ENCODE measurements at places on chromosomes 16 and 17.

DNA sequence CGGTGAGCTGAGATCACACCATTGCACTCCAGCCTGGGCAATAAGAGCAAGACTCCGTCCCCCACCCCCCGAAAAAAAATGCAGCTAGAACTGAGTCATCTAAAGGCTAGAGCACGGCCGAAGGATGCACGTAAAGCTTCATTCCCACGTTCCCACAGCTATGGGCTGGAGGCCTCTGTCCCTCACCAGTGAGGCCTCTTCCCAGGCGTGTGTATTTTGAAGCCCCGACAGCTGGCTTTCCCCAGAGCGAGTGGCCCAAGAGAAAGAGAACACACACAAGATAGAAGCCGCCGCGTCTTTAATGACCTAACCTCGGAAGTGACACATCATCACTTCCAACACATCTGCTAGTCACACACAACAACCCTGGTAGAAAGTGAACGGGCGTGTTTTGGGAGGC, 6.6 kb upstream of the KCTD5 start:
- DNase-seq = no peak

DNA sequence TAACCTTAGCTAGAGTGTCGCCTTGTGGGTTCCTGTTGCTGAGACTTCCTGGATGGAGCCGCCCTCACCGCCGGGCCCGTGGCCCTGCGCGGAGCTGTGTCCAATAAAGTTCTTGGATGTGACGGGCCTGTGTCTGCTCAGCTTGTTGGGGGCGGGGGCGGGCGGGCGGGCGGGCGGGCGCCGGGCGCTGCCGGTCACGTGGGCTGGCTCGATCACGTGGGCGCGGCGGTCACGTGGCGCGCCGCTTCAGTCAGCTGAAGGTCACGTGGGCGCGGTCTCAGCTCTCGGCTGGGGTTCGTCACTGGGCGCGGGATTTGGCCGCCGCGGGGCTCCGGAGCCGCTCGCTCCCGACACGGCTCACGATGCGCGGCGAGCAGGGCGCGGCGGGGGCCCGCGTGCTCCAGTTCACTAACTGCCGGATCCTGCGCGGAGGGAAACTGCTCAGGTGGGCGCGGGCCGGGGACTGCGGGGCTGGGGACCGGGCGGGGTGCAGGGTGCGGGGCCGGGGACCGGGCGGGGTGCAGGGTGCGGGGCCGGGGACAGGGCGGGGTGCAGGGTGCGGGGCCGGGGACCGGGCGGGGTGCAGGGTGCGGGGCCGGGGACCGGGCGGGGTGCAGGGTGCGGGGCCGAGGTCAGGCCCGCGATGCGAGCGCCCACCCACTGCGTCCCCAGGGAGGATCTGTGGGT, at the start of gene AMDHD2:
Gene AMDHD2, plus strand, starts transcription at position 275 of the 687 bp plus-strand sequence. Its CDS starts 88 bp downstream, at position 363.
- DNase-seq = peak; percentile 83

GRCh38 chr17:50551884-50552283, 4.9 kb downstream of the SPATA20 start:
- no peak for DNase-seq

DNA sequence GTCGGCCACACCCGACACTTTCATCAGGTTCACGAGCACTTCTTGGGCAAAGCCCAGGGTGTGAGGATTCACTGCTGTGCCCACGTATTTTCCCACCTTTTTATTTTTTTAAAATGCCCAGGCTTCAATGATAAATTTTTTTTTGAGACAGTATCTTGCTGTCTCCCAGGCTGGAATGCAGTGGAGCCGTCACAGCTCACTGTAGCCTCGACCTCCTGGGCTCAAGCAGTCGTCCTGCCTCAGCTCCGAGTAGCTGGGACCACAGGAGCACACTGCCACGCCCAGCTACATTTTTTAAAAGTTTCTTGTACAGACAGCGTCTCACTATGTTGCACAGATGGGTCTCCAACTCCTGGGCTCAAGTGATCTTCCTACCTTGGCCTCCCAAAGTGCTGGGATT, 17.8 kb downstream of the UTS2R start:
- no peak for DNase-seq

- DNase-seq = no peak
Observed at GRCh38 chr17:58932956-58933355, 173.7 kb downstream of the TRIM37 start.

DNA sequence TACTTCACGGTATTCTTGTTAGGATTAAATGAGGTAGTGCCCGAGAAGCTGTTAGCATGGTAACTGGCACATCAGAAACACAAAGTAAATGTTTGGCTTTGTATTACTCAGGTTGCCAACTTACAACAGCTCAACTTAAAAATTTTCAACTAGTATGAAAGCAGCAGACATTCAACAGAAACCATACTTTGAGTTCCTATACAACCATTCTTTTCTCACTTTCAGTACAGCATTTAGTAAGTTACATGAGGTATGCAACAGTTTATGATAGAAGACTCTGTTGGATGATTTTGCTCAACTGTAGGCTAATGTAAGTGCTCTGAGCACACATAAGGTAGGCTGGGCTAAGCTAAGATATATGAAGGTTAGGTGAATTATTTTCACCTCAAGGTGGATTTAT, 7.7 kb downstream of the CENPN start:
- DNase-seq = no peak

DNA sequence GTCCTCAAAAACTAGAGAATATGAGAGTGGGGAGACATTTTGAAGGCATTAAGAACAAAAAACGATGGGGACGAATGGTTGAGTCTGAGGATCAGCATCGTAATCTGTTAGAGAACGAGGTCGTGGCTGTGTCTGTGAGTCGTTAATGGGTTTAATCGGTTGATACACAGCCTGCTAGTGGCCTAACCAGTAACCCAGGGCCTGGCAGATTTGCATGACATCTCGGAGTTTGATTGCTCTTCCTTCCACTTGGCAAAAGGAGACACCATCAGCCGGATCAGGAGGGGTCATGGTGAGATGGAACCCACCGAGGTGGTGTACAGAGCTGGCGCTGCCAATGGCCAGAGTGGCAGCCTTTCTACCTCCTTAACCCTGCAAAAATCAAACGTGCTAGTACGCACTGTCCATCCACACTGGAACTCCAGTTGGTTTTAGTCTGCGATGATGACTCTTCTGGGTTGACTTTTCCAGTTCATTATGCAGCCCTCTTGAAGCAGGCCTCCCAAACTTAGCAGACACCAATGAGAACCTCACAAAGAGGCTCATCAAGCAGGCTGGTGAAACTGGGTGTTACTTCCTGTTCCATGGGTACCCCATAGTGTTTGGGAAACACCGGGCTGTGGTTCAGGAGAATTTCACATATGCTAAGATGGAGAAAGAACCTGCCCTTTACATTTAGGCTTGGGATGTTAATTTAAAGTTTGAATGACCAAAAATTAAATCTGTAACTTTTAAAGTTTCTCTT, 4.1 kb downstream of the HS3ST3B1 start:
- DNase-seq = peak; percentile 48

GRCh38 chr16:22322021-22322471, 24.8 kb downstream of the POLR3E start:
- no peak for DNase-seq
